ENCODE measurements at places on chromosomes 6 and 20.

DNA sequence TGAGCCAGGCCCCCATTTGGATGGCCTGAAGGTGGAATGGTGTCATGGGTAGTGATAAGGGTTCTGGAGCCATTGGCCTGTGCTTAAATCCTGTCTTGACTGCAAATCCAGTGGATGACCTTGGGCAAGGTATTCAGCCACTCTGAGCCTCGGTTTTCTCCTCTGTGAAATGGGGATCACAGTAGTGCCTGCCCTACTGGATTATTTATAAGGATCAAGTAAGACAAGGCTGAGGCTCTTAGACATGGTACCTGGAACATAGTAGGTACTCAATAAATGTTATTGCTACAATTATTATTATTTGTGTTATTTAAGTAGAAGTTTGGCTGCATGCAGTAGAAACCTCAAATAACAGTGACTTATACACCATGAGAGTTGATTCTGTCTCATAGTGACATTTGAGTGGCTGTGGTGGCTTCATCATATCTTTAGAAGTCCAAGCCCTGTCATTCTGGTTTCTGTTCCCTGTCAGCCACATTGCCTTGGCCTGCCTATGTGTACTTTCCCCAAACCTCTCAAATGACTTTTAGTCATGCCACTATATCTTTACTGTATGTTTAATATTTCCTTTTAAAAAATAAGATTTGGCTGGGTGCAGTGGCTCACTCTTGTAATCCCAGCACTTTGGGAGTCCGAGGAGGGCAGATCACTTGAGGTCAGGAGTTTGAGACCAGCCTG, 37.6 kb upstream of the CHMP4B start:
- DNase-seq = no peak

GRCh38 chr6:120873125-120873865, 461.0 kb downstream of the TBC1D32 start:
- DNase-seq = no peak

GRCh38 chr20:19695081-19695480, 63.0 kb upstream of the RIN2 start:
- no peak for DNase-seq

- no peak for DNase-seq
Measured at GRCh38 chr6:105711216-105711615, 308.3 kb upstream of the PREP start.

DNA sequence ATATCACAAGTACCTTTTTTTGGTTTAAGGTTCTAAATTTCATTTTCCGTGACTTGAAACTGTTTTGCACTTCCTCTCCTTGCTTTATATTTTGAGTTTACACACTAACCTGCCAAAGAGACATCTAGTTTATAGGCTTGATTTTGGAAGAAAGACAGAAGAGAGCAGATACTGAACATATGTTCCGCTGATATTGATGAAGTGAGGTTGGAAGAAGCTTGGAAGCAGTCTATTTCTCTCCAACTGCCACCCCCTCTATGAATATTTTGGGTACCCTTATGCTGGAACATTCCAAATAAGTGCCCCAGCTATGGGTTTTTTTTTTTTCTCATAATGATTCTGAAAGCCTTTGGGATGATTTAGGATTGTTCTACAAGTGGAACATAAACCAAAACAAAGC, 150.6 kb downstream of the LAMA2 start:
- no peak for DNase-seq

- DNase-seq = no peak
Measured at GRCh38 chr20:39993742-39994141, 695.3 kb downstream of the MAFB start.

GRCh38 chr20:39669659-39670058, 707.5 kb downstream of the DHX35 start:
- DNase-seq = no peak

DNA sequence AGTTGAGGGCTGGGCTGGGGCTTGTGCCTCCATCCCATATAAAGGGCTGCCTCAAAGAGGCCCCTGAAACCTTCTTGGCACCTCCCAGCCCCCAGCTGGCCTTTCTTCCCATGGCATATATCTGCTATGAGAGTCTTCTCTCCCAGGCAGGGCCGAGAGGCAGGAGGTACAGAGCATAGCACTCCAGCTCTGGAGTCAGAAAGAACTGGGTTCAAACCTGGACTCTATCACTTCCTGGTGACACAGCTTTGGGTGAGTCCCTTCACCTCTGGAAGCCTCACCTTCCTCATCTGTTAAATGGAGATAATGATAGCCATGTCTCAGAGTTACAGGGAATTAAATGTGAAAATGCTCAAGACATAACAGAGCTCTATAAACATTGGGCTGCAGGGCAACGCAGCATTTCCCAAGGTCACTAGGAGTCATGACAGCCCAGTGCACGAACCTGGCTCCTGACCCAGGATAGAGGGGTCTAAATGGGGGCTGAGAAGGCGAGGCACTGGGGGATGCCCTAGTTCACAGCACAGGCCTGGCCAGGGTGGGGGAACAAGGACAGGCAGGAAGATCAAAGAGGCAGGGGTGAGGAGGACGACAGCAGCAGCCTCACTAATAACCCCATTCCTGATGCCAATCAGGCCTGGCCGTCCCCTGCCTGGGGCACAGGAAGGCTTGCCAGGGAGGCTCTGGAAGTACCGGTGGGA, 1.9 kb downstream of the FAM83C start:
- no peak for DNase-seq

- DNase-seq = no peak
Measured at GRCh38 chr20:9740486-9740885, 98.4 kb downstream of the PAK5 start.
